Mucosa of gallbladder (tissue), 1 donor: ENCODE measurements at places on chromosomes 1 and 21. TPM values are rescaled to one million over a fixed set of nuclear protein-coding genes. Genes with fewer than 3 reads are reported as not detected.

CDK18 gene
- total RNA-seq, result 76.4 TPM

GRCh38 chr1:243301059-243301458 lies 45.2 kb downstream of the SDCCAG8 start:
- DNase-seq, result no peak

DNA sequence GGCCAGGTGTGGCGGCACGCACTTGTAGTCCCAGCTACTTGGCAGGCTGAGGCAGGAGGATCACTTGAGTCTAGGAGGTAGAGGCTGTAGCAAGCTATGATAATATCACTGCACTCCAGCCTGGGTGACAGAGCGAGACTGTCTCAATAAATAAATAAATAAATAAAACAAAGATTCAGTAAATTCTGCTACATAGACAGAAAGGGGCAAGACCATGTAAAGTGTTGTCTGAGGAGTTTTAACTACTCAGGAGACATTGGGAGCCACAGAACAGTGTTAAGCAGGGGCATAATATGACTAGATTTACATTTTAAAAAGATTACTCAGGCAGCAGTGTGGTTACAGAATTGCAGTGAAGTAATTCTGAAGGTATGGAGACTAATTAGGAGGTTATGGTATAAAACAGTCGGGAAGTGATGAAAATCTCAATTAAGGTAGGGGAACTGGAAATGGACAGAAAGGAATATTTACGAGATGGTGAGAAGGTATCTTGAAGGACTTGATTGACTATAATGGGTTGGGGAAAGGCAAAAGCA lies 94.7 kb downstream of the ATP1B1 start:
- DNase-seq, result no peak

KCNQ4 gene
- 3.5 TPM for total RNA-seq

DNA sequence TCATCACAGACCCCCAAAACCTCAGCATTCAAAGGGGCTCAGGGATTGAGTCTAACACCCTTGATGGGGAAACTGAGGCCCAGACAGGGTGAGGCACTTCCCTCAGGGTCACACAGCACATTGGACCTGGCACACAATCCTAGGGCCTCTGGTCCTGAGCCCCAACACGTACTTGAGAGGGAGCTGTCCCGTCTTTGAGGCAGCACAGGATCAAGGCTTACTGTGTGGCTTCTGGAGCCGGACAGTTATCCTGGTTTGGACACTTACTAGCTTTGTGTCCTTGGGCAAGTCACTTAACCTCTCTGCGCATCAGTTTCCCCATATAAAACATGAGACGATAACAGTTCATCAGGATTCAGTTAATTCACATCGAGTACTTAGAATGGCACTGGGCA lies 26.5 kb downstream of the RUNX3 start:
- DNase-seq, result no peak

DNA sequence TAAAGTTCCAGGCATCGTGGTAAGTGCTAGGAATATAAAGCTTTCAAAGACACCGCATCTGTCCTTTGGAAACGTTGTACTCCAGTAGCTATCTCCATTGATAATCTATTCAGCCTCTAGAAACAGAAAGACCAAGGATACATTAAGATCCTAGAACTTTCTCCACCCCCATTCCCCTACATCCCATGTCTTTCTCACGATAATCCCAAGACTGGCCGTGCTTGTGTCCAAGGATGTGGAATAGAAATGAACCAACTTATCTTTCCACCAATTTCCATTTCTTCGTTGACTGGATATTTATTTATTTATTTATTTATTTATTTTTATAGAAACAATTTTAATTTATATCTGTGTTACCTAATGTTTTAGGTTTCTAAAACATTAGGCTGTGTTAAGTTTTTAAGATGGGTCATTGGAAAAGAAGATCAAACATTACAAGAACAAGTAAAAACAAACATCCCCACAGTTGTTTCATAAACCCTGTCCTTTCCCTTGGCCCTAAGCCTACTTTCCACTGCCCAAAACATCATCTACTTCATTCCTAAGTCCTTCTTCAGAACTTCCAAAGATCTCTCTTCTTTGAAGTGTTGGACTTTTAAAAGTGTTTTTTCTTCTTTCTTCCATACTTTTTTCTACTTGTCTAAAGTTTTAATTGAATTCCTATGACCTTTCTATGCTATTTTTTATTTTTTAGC lies 39.7 kb downstream of the LRRC8C start:
- no peak for DNase-seq

GRCh38 chr1:81800695-81801650 lies at the start of gene ADGRL2:
Gene ADGRL2 (plus strand): TSS chr1:81800934. CDS start chr1:81836985, 36,051 bp downstream.
- DNase-seq, result peak; percentile 80

- no peak for DNase-seq
Measured at GRCh38 chr1:28518745-28519341, 13.0 kb downstream of the RCC1 start.

- peak; percentile 67 for DNase-seq
Measured at GRCh38 chr1:116987256-116987555, 14.4 kb upstream of the CD101 start.

RGS7 gene
- 0.81 TPM for total RNA-seq

CFHR5 gene
- total RNA-seq, result not detected
